T-helper 17 cell (primary cell): ENCODE measurements at places on chromosomes 1 and 21. TPM values are rescaled to one million over a fixed set of nuclear protein-coding genes. Genes with fewer than 3 reads are reported as not detected.

The GRIK3 gene
- not detected for total RNA-seq

The CBR3 gene
- 2.2 TPM for total RNA-seq

The FMO4 gene
- total RNA-seq, result 1.5 TPM

The ATP1A4 gene
- total RNA-seq, result not detected

DNA sequence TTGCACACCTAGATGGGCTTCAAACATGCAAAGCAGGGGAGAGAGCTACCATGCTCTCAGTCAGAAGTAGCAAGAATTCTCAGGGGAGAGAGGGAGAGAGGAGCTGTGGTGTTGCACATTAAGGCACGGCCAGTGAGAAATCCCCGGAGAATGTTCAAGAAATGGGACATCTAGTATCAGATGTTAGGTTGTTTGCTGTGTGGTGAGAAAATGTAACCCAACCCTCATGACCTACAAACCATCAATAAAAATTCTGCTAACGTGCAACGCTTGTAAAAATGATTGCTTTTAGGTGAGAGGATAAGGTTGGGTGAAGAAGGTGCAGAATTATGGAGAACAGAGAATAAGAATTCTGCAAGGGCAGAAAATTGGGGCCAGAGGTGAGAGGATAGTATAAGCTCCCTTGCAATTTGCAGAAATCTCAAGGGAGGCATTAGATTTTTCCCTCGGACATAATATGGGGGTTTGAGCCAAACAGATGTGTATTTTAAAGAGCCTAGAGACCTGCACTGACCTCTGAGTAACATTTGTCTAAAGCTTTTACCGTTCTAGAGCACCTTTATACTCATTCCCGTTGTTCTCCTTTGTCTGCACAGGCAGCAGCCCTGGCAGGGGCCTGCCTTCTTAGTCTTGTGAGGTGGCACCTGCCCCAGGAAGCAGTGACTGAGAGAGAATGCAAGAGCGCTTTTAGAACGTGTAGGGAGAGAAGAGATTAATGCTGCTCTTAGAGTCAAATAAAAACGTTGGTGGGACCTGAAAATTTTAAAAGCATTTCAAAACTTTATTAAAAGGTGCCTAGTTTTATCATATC, 25.4 kb upstream of the KIAA0040 start:
- H3K4me3 ChIP-seq, result no peak overlapping the region
- no peak for DNase-seq
- H3K27ac ChIP-seq, result no peak overlapping the region
- H3K27me3 ChIP-seq, result no peaks in the 10 kb centered on the region
- H3K4me1 ChIP-seq, result peaks cover 19% of the 10 kb centered on the region

- no peak overlapping the region for H3K27ac ChIP-seq
- H3K4me1 ChIP-seq, result peaks cover 3% of the 10 kb centered on the region
- no peak for DNase-seq
- H3K4me3 ChIP-seq, result no peak overlapping the region
- peaks cover 14% of the 10 kb centered on the region for H3K27me3 ChIP-seq
- H3K36me3 ChIP-seq, result no peaks in the 10 kb centered on the region
These were observed 50.2 kb downstream of the KCNN3 start for GRCh38 chr1:154819628-154820590.

GRCh38 chr1:35883635-35884101, 659 bp downstream of the AGO1 start:
- peak overlapping the region; percentile 96 for H3K4me3 ChIP-seq
- peaks cover 3% of the 10 kb centered on the region for H3K36me3 ChIP-seq
- peak overlapping the region; percentile 68 for H3K27ac ChIP-seq
- peaks cover 40% of the 10 kb centered on the region for H3K4me1 ChIP-seq

DNA sequence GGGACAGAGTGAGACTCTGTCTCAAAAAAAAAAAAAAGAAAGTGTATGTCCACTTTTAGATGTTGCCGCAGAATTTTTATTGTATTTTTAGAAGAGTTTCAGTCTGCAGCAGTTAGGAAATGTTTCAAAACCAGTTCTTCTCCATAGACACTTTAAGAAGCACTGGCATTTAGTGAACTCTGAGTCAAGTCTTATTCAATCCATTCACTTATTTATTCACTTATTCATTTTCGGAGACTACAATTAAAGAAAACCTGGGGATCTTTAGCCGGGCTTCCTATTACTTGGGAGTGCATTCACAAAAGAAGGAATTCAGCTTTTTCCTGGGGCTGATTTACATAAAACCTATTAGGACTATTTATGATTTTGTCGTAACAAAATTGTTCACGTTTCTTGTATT, 12.3 kb downstream of the RCAN3 start:
- H3K4me1 ChIP-seq, result peaks cover 41% of the 10 kb centered on the region
- H3K4me3 ChIP-seq, result peak overlapping the region; percentile 81
- H3K36me3 ChIP-seq, result peaks cover 16% of the 10 kb centered on the region
- peak overlapping the region; percentile 89 for H3K27ac ChIP-seq
- H3K27me3 ChIP-seq, result no peaks in the 10 kb centered on the region

- H3K4me1 ChIP-seq, result peaks cover 9% of the 10 kb centered on the region
- DNase-seq, result no peak
These were observed 27.5 kb downstream of the MAP3K21 start for GRCh38 chr1:233354983-233355382.

DNA sequence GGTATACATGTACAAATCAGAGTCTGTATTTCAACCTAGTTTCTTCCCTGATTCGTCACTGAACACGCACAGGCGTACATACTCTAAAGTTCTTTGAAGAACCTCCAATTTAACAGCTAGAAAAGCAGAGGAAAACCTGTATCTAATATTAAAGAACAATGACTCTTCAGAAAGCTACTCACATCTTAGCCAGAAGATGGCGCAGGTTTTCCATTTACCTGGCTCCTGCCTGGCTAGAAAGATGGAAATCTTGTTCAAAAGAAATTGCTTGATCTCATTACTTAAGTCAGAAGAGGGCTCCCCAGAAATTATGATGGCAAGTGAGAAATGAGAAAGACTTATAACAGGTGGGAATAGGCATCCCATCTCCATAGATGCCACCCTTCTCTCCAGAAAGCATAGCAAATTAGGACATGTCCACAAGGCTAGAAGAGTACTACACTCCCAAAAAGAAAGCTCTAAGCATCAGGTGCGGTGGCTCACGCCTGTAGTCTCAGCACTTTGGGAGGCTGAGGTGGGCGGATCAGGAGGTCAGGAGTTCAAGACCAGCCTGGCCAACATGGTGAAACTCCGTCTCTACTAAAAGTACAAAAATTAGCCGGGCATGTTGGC, 19.0 kb upstream of the L1TD1 start:
- peaks cover 21% of the 10 kb centered on the region for H3K27me3 ChIP-seq
- peak overlapping the region; percentile 32 for H3K27ac ChIP-seq
- no peak overlapping the region for H3K4me3 ChIP-seq
- no peak for DNase-seq

- peaks cover 18% of the 10 kb centered on the region for H3K4me1 ChIP-seq
- no peaks in the 10 kb centered on the region for H3K27me3 ChIP-seq
- no peak overlapping the region for H3K4me3 ChIP-seq
- no peaks in the 10 kb centered on the region for H3K36me3 ChIP-seq
- no peak overlapping the region for H3K27ac ChIP-seq
These were observed 41.5 kb downstream of the BACH1 start for GRCh38 chr21:29340228-29340627.

GRCh38 chr1:35532497-35533223, 24.5 kb downstream of the KIAA0319L start:
- DNase-seq, result no peak
- H3K27me3 ChIP-seq, result no peaks in the 10 kb centered on the region
- H3K4me3 ChIP-seq, result no peak overlapping the region
- peaks cover 7% of the 10 kb centered on the region for H3K36me3 ChIP-seq
- no peak overlapping the region for H3K27ac ChIP-seq
